CD4-positive, alpha-beta T cell treated with Interleukin-15 for 4 hours (primary cell): ENCODE measurements at places on chromosomes 2 and 18.

- DNase-seq = no peak
Observed at GRCh38 chr2:85911097-85911496, 22.3 kb upstream of the ST3GAL5 start.

- DNase-seq = no peak
Observed at GRCh38 chr18:32337821-32338220, 132.9 kb downstream of the GAREM1 start.

GRCh38 chr18:58223717-58224424 lies 179.8 kb downstream of the NEDD4L start:
- DNase-seq = no peak

DNA sequence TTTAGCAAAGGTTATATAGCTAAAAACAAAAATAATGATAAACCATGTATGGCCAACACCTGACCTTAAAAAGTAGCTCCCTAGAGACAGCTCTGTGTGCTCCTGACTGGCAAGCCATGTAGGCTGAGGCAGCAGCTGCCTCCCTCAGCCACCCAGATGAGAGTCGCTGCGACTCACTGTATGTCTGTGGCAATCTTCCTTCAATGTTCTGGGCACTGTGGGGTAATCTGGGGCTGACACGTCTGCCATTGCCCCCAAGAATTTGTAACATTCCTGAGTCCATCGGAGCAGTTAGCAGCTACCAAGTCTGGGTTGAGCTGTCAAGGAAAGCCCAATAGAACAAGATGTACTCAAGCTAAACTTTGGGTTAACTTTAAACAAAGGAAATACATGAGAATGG lies 106.4 kb upstream of the DAPL1 start:
- DNase-seq = no peak

GRCh38 chr2:70087702-70088597 lies 673 bp downstream of the PCBP1 start:
- peak; percentile 49 for DNase-seq

GRCh38 chr2:133363884-133364283 lies 204.4 kb downstream of the NCKAP5 start:
- no peak for DNase-seq

- peak; percentile 29 for DNase-seq
Observed at GRCh38 chr2:43051338-43051737, 175.1 kb downstream of the ZFP36L2 start.

GRCh38 chr18:35236571-35237363 lies 4.1 kb upstream of the ZNF397 start:
- no peak for DNase-seq

DNA sequence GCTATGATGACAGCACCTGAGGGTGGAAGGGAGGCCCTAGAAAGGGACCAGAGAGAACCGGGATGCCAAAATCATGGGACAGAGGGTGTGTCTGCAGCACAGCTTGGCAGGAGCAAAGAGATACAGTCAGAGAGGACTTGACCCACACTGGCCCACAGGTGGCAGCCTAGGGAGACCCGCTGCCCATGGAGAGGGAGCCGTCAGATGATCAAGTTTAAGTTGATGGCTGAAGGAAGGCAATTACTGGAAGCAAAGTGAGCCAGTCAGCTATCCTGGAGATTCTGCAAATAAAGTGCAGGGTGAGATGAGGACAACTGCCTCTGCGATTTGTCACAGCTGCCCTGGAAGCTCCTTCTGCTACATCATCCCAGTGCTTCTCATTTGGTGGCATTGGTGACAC lies 74.0 kb downstream of the CMPK2 start:
- no peak for DNase-seq

DNA sequence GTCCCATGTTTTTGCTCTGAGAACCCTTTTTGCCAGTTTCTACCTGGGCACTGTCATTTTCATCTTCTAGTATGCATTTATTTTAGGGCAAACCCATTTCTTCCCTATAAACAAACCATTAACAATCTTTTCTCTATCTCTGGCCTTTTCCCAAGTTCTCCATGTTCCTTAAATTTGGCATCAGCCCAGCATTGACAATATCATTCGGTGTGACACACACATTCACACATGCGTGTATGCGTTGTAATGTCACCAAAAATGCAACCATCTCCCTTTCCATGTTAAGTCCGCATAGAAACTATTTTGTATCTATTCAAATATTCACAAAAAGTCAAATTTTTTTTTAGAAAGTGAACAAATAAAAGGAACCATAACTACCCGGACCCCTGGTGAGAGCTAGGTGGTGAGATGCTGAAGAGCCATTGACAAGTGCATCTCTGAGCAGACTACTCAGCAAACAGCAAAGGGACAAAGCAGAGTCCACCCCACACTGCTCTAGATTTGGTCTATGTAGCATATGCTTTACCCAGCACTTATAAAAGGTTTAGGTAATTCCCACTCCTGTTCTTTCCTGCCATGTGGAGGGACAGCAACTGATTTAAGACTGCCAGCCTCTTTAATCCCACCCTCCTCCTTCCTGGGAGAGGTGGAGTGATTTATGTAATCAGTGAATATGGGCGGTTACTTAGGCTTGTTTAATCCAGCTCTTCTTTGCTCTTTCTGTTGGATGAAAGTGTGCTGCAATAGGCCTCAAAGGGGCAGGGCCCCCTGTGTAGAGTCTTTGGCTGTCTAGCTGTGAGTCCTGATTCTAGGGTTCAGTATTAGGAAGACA lies 124.1 kb downstream of the METTL8 start:
- no peak for DNase-seq

- no peak for DNase-seq
Observed at GRCh38 chr18:49050452-49050851, 99.7 kb upstream of the SMAD7 start.

- DNase-seq = no peak
Observed at GRCh38 chr18:10377956-10378355, 76.5 kb upstream of the APCDD1 start.

DNA sequence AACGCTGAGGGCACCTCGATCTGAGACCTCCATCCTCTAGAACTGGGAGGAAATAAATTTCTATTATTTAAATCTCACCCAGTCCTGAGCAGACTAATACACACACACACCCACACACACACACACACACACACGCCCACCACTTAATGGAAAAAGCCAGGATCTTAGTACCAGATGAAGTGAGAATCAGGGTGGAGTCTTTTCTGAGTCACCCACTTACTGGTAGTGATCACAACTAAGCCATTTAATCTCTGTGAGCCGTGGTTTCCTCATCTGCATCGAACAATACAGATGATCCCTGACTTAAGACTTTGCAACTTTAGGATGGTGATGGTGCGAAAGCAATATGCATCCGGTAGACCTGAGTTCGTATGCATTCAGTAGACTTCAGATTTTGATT lies 18.6 kb downstream of the THNSL2 start:
- no peak for DNase-seq

DNA sequence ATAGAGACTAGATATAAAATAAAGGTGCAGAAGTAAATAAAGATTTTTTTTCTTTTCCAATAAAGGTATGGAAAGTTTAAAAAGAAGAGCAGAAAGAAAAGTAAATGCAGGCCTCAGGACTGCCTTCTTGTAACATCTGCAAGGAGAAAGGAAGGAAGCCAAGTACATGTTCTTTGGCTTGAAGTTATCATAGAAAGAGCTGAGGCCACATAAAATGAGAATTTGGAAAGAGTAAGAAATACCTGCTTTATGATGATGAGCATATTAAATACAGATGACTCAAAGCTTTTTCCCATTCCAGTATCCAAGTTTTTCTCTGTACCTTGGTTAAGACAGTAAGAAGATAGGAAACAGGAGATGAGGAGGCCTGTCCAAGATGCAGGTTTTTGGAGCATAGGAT lies 25.3 kb upstream of the UBE2E3 start:
- no peak for DNase-seq

DNA sequence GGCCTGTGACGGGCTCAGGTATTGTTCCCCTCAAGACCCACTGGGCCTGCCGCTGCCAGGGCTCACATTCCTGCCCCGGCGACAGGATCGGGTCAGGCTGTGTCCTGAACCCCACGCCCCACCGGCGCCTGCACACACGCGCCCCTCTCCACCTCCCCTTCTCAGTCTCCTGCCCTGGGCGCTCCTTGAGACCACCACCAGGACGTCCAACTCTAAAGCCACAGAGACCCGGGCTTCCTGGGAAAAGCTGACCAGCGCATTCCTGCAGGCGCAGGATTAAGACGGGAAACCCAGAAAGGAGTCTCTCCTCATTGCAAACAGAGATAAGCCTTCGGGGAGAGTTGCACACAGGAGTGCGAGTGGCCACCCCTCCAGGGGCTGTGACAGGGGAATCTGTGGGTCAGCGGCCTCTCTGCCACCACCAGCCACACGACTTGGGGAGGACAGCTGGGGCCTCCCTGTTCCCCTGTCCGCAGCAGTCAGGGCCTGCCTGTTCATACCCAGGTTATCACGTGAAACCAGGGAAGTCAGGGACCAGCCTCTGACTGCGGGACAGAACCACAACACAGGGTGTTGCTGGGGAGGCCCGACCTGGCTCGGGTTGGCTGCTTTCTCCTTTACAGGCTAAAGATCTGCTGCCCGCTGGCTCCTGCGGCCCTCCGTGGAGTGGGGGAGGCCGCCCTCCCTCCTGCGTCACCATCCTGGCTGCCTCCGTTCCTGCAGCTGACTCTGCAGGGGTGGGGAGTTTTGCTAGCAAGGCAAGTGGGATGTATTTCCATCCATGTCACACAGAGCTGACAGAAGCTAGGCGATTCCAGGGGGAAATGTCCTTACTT lies 88.8 kb downstream of the ZCCHC2 start:
- DNase-seq = no peak

DNA sequence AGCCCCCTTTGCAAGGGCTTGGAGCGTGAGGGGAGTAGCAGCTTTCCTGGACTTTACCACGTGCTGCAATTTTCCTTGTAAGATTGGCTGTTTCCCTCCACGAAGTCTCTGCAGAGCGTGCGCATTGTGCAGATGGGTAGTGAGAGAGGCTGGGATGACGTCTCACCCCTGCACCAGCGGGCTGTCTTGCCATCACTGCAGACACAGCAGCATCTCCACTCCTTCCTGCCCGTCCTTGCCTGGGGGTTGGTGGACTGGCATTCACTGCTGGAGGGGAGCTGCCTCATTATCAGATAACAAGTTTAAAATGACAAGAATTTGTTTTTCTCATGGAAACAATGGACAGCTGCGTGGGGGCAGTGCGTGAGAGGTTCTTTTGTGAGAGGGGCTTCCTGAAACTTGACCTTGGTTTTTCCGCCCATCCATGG lies 45.3 kb upstream of the HS6ST1 start:
- DNase-seq = no peak

DNA sequence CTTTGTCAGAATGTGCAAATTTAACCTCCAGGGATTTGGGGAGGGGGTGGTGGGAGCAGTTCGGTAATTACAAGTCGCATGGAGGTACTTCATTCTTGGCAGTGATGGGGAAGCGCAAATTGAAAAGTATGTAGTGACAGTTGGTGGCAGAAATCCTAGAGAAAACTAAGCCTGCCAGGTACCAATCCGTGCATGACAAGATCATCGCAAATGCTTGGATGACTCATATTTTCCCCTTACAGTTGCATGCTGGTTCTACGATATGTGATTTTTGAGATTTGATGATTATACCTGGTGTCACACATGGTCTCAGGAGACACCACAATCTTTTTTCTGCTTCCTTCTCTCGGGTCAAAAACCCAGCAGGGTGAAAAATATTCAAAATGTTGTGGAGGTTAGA lies 479.7 kb upstream of the ID2 start:
- no peak for DNase-seq

- DNase-seq = no peak
Observed at GRCh38 chr2:24435391-24436316, 55.4 kb upstream of the NCOA1 start.

- peak; percentile 56 for DNase-seq
Observed at GRCh38 chr2:178280244-178280852, 86.0 kb downstream of the OSBPL6 start.

DNA sequence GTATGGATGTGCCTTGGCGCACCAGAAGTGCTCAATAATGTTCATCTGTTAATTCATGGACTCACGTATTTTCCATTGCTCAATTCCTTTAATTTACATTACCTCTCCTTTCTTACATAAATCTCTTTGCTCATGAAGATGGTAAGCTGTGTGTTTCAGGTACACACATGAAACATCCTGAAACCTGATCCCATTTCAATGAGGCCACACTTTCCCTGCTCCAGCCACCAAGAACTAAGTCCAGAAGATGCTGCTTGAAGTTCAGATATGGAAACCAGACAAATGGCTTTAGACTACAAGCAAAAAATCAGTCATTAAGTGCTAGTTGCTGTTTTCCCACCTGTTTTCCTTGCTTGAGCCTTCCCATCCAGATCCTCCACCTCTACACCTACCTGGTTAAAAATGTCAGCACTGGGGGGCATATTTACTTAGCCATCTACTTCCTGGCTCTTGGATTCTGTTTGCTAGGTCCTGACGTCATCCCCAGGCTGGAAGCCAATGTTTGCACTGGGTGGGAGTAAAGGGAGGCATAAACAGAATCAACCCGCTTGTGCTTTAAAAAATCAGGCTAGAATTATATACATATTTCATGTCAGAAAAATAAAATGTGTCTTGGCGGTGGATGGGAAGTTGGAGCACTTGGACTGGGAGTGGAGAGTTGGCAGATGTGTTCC lies 309.7 kb downstream of the OSR1 start:
- DNase-seq = no peak

- DNase-seq = no peak
Observed at GRCh38 chr2:232076736-232077135, 115.2 kb downstream of the DIS3L2 start.

DNA sequence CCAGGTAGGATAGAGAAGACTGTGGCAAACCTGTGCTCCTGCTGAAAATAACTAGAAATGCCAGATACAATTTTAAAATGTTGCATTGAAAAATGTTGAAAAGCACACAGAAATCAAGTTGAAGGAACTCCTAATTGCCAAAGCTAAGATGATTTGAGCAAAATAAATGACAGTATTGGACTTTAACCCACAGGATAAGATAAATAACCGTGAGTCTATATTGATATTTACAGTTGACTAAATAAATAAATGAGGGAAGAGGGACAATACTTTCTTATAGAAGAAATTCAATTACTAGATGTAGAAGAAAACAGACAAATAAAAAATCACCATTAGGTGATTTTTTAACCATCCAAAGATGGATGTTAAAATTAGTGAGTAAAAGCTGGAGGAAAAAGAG lies 59.0 kb downstream of the CWC22 start:
- no peak for DNase-seq

DNA sequence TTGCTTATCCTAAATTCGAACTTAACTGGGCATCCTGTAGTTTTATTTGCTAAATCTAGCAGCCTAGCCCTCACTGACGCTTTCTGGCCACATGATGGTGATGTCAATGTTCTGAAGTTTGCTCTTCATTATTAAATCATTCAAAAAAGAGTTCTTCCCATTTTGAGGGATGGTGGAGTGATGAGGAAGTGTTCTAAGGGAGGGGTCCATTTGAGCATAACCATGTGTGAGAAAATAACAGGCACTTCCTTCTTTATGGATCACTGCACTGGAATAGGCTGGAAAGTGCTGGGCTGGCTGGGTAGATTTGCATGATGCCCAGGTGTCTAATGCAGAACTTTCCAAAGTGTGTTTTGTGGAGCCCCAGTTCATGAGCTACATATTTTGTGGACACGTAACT lies 74.2 kb downstream of the TNFRSF11A start:
- DNase-seq = no peak

GRCh38 chr18:6482198-6482977 lies 67.7 kb upstream of the L3MBTL4 start:
- no peak for DNase-seq
